Kidney (tissue), 22 donors: ENCODE measurements at places on chromosomes 3 and 15.

DNA sequence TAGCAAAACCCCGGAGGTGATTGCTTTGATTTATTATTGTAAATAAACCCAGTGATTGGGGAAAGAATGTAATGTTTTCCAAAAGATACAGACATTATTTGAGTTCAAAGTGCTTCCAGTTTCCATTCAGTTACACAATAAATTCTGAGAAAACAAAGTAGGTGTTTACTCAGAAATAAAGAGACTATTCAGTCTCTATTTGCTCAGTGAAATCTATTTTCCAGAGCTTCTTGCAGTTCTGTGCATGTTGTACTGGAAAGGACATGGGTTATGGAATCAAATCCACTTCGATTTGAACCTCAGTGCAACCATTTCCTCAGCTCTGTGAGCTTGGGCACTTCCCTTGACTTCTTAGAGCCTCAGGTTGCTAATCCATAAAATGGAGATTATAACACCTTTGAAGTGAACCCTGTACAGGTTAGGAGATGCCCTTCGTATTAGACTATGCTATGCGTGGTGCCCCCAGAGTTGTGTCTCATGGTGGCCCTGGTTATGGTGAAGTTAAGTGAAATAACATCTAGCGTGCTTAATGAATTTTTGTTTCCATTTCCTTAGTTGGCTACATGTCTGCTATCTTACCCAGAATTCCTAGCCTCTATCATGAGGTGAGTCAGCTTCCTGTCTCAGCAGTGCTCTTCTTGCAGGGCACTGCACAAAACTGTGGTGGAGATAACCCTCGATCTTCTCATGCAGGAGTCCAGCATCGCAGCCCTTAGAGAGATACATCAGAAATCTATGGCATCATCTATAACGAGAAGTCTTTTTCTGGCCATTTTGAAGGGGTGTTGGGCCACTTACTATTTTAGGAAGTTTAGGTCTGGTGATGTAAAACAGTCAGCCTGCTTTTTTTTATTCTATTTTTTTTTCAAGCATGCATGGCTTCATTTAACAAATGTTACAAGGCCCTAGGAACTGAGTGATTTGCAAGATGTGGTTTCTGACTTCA, 97.7 kb downstream of the RPL39L start:
- H3K36me3 ChIP-seq = no peaks in the 10 kb centered on the region
- no peak overlapping the region for H3K27ac ChIP-seq
- H3K4me3 ChIP-seq = no peak overlapping the region
- no peaks in the 10 kb centered on the region for H3K27me3 ChIP-seq
- no peak for DNase-seq

DNA sequence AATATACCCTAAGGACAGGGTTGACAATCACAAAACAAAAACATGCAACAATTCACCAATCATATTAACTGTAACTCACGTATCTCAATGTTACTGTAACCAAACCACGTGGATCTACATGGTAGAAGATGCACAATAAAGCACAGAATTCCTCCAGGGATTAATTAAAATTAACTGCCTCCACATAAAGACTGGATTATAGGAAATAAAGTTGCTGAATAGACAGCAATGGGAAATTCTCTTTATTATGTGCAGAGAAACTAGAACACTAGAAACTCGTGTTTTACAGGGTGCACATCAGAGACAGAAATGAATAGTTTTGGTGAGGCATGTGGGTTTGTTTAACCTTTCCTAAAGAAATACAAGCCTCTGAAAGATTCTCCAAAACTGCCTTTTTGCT, 696.3 kb downstream of the EPHA3 start:
- H3K4me1 ChIP-seq = no peaks in the 10 kb centered on the region
- no peak overlapping the region for H3K4me3 ChIP-seq
- no peaks in the 10 kb centered on the region for H3K27me3 ChIP-seq
- no peaks in the 10 kb centered on the region for H3K36me3 ChIP-seq
- no peak for DNase-seq

DNA sequence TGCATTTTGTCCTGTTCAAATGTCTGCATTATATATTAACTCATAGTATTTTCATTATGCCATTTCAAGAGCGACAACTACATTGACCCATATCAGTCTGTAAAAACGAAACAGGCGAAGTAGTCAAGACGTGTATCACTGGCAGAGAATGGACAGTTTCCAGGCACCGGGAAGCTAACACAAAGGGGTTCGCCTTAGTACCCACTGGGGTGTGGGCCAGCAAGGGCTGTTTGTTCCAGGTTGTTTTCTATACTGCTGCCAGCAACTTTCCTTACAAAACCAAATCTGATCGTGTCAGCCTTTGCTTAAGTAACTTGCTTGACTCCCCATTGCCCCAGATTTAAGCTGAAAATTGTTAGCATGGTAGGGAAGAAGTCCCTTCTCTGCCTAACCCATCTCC, 87.1 kb downstream of the CGNL1 start:
- DNase-seq = no peak
- H3K27me3 ChIP-seq = no peaks in the 10 kb centered on the region
- no peaks in the 10 kb centered on the region for H3K36me3 ChIP-seq
- H3K4me1 ChIP-seq = peaks cover 3% of the 10 kb centered on the region

DNA sequence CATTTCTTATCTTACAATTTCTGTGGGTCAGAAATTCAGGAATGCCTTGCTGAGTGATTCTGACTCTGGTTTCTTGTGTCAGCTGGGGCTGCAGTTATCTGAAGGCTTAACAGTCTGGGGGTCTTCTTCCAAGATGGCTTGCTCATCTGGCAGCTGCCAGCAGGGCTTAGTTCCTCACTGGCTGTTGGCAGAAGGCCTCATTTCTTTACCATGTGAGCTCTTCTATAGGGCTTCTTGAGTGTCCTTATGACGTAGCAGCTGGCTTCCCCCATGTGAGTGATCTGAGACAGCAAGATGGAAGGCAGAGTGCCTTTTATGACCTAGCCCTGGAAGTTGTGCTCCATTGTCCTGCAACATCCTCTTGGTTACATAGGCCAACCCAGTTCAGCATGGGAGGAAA, 82.0 kb upstream of the PDZRN3 start:
- no peaks in the 10 kb centered on the region for H3K36me3 ChIP-seq
- H3K4me1 ChIP-seq = no peaks in the 10 kb centered on the region
- no peak overlapping the region for H3K27ac ChIP-seq
- no peaks in the 10 kb centered on the region for H3K27me3 ChIP-seq
- peak; percentile 12 for DNase-seq

GRCh38 chr3:73399666-73400253, 225.0 kb downstream of the PDZRN3 start:
- H3K27me3 ChIP-seq = no peaks in the 10 kb centered on the region
- DNase-seq = no peak
- peaks cover 7% of the 10 kb centered on the region for H3K4me1 ChIP-seq
- no peaks in the 10 kb centered on the region for H3K36me3 ChIP-seq
- no peak overlapping the region for H3K27ac ChIP-seq

GRCh38 chr3:16103472-16103871, 71.0 kb upstream of the GALNT15 start:
- no peak overlapping the region for H3K4me3 ChIP-seq
- no peak overlapping the region for H3K27ac ChIP-seq
- H3K36me3 ChIP-seq = no peaks in the 10 kb centered on the region
- no peaks in the 10 kb centered on the region for H3K4me1 ChIP-seq
- H3K27me3 ChIP-seq = no peaks in the 10 kb centered on the region
- DNase-seq = no peak
